ENCODE measurements at places on chromosomes 11 and 22. TPM values are rescaled to one million over a fixed set of nuclear protein-coding genes. Genes with fewer than 3 reads are reported as not detected.

- no peak for DNase-seq
Observed at GRCh38 chr11:10762913-10763421, 11.9 kb downstream of the CTR9 start.

Gene JAML
- polyA plus RNA-seq, result 2.3 TPM

GRCh38 chr11:17211286-17211685 lies 3.5 kb upstream of the PIK3C2A start:
- DNase-seq, result no peak

Gene SCGB2A2
- not detected for polyA plus RNA-seq

Gene OR8K1
- polyA plus RNA-seq, result not detected

- DNase-seq, result no peak
Observed at GRCh38 chr11:109439684-109440083, 17.7 kb downstream of the C11orf87 start.

- DNase-seq, result no peak
Observed at GRCh38 chr11:115580927-115581680, 76.9 kb upstream of the CADM1 start.

- DNase-seq, result no peak
Observed at GRCh38 chr11:39910087-39910486, 1549.4 kb downstream of the LRRC4C start.

- DNase-seq, result no peak
Observed at GRCh38 chr22:45865561-45866125, 111.3 kb downstream of the WNT7B start.

Gene NLRP10
- not detected for polyA plus RNA-seq

- DNase-seq, result no peak
Observed at GRCh38 chr11:10076458-10077141, 217.4 kb downstream of the SBF2 start.
